ENCODE measurements at places on chromosomes 12 and 14. TPM values are rescaled to one million over a fixed set of nuclear protein-coding genes. Genes with fewer than 3 reads are reported as not detected.

The C1QL4 gene
- under 0.01 TPM for total RNA-seq

The ZC2HC1C gene
- 0.84 TPM for total RNA-seq

The JPH4 gene
- not detected for total RNA-seq

The BEST3 gene
- 0.09 TPM for total RNA-seq

The POU6F1 gene
- 2.6 TPM for total RNA-seq

The STXBP6 gene
- total RNA-seq, result 4.9 TPM

The DEGS2 gene
- 2.0 TPM for total RNA-seq

The GLT1D1 gene
- not detected for total RNA-seq

The OTOGL gene
- 1.2 TPM for total RNA-seq

The SSPN gene
- 0.34 TPM for total RNA-seq

The CBLN3 gene
- 1.0 TPM for total RNA-seq

The PHC1 gene
- 15.0 TPM for total RNA-seq

The VDR gene
- under 0.01 TPM for total RNA-seq

Measured in dermis blood vessel endothelial cell (primary cell).